CD4-positive, alpha-beta T cell treated with Interleukin-17A for 1 hour (primary cell): ENCODE measurements at places on chromosomes 2 and 18.

GRCh38 chr2:138827426-138828054 lies 47.4 kb upstream of the NXPH2 start:
- peak; percentile 55 for DNase-seq

GRCh38 chr2:221518201-221518934 lies 53.7 kb downstream of the EPHA4 start:
- DNase-seq, result peak; percentile 85

DNA sequence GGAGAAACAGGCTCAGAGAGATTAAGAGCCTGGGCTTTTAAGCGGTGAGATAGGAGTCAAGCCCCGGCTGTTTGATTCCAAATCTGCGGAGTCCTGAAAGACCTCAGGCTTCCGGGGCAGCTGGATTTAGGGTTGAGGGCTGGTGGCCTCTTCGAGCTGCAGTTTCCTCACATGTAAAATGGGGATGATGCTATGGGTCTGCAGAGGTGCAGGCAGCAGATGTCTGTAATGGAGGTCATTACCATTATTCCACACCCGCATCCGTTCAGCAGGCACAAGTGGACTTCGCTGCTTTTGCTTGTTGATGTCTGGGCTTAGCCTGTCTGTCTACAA lies 175.6 kb upstream of the HS6ST1 start:
- no peak for DNase-seq

GRCh38 chr18:52200406-52200805 lies 139.6 kb upstream of the DCC start:
- no peak for DNase-seq

- no peak for DNase-seq
These were observed 29.8 kb downstream of the MAPRE3 start for GRCh38 chr2:27000228-27000627.

DNA sequence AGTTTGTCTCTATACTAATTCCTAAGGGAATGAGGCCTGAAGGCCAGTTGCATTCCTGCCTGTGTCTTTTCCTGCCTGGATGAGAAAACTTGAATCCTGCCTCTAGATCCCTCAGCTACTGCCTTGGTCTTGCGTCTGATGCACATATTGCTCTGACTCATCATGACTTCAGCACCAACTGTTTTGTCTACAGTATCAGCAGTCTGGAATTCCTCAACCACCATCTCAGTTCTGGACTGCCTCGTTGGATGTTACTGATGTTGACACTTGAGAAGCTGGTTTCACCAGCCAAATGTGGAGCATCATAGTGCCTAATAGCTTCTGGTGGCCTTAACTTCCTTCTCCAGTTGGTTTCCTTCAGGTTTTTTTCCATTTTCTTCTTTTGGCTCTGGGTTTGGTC lies 211.0 kb downstream of the CTNNA2 start:
- DNase-seq, result no peak

DNA sequence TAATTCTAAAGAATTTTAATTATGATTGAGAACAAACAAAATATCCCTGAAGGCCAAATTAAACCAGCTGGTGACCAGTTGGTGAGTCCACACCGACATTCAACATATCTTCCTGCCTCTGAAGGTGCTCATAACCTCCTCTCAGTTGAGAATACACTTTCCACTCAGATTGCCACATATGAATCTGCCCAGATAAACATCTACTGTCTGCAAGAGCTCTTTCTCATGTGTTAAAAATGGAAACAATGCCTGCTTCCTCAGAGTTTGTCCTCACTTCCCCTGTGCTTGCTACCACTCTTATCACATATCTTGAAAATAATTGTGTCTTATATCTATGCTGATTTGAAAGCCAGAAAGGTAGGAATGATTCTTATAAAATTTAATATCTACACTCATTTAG lies 177.7 kb upstream of the GULP1 start:
- DNase-seq, result no peak

DNA sequence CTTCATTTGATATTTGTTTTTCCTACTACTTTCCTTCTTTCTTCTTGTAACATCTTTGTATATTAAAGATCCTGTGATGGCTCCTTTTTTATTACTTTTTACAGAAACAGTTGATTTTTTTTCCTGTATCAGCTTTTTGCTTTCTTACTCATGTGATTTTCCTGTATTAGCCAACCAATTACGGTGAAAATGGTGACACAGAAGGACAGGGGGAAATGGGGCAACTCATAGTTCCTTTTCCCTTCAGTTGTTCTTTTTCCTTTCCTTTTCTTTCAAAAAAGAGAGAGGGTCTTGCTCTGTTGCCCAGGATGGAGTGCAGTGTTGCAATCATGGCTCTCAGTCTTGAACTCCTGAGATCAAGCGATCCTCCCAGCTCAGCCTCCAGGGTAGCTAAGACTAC lies 117.8 kb downstream of the ATL2 start:
- DNase-seq, result no peak

- no peak for DNase-seq
These were observed 1167.9 kb downstream of the DSC3 start for GRCh38 chr18:29874519-29875098.

DNA sequence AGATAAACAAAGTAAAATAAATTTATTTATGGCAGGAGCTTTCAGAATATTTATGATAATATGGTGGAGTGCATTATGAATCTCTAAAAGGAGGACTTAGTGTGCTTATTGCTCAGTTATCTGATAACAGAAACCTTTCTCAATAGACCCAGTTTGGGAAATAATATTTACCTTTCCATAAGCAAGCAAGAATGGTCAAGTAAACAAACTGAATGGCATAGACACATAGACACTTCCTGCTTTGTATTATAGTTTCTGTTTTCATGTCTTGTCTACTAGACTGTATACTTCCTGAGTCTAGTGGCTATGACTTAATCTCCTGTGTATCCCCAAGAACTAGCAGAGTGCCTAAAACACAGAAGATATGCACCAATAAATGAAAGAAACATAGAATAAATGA lies 87.8 kb downstream of the UPP2 start:
- DNase-seq, result no peak

- no peak for DNase-seq
These were observed 168.7 kb downstream of the SETBP1 start for GRCh38 chr18:44849361-44849760.

DNA sequence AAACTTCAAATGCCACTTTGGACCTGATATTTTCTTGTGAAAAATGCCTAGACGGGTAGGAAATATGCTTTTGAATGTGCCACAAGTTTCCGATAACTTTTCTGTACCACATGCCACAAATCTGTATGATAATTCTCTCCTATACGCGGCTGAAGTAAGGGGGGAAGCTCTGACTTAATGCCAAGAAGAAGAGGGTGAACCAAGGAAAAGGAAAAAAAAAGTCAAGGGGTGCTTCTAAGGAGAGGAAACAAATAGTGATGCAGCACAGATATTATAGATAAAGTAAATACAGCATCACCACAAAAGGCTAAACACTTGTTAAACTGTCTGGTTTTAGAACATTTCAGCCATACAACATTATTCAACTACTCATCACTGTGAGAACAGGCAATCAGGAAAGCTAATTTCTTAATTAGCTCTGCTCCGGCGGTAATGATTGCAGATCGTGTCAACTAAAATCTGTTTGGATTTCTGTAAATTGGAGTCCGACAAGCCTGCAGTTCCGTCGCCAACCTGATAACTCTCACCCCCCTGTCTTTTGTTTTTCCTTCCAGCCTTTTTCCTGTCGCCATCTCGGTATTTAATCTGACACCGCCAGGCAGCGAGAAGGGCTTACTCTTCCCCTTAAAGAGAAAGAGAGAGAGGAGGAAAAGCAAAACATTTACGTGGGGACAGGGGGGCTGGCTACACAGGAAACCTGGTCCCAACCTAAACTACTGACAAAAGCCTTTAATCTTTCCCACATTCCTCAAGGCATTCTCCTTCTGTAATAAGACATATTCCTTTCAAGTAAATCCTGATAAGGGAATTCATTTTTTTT lies 67.5 kb downstream of the ZEB2 start:
- no peak for DNase-seq

GRCh38 chr2:199810422-199811171 lies 40.4 kb downstream of the FTCDNL1 start:
- DNase-seq, result no peak

GRCh38 chr2:23360571-23361125 lies 24.3 kb upstream of the KLHL29 start:
- no peak for DNase-seq

DNA sequence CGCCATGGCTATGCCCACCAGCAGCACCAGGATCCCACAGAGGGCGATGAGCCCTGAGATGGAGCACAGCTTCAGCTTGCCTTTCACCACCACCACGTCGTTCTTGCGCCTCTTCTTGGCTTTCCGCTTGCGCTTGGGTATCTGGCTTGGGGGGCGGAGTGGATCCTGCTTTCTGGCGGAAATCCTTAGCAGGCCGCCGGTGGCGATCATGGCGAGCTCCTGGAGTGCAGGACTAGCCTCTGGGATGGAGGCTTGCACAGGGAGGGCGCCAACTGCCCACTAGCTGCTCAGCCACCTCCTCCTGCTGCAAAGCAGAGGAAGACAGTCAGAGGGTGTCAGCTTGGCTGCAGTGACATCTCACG lies 3.5 kb downstream of the TMEM200C start:
- no peak for DNase-seq

GRCh38 chr2:11309706-11310105 lies 34.7 kb downstream of the ROCK2 start:
- no peak for DNase-seq

- no peak for DNase-seq
These were observed 210.3 kb downstream of the UBE2E3 start for GRCh38 chr2:181190711-181191110.

DNA sequence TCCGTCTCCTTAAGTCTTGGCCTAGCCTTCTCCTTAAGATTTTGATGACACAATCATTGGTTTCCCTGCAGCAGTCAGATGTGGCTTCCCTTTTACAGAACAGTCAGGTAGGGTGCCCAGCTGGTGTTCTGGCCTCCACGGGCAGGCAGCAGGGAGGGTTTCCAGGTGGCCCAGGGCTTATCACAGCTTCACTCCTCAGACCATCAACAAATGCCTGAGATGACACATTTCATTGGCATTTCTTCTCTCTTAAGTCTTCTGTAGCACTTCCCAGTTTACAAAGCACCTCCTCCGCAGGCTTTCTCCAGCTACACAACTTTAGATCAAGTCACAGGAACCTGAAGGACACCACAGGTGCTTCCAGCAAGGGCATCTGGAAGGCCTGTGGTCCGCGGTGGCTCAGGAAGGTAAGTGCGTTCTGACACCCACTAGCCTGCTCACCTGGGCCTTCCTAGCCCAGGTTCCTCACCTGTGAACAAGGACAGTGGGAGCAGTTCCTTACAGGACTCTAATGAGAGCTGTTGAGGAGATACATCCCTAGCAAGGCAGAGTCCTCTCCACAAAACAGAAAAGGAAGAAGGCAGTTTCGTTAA lies 37.6 kb downstream of the PTPN18 start:
- no peak for DNase-seq

- DNase-seq, result peak; percentile 64
These were observed 73.2 kb downstream of the MBP start for GRCh38 chr18:77059294-77059916.
